ENCODE measurements at places on chromosomes 1 and 21.

GRCh38 chr1:232201024-232201423 lies 428.9 kb downstream of the SIPA1L2 start:
- no peak for DNase-seq

DNA sequence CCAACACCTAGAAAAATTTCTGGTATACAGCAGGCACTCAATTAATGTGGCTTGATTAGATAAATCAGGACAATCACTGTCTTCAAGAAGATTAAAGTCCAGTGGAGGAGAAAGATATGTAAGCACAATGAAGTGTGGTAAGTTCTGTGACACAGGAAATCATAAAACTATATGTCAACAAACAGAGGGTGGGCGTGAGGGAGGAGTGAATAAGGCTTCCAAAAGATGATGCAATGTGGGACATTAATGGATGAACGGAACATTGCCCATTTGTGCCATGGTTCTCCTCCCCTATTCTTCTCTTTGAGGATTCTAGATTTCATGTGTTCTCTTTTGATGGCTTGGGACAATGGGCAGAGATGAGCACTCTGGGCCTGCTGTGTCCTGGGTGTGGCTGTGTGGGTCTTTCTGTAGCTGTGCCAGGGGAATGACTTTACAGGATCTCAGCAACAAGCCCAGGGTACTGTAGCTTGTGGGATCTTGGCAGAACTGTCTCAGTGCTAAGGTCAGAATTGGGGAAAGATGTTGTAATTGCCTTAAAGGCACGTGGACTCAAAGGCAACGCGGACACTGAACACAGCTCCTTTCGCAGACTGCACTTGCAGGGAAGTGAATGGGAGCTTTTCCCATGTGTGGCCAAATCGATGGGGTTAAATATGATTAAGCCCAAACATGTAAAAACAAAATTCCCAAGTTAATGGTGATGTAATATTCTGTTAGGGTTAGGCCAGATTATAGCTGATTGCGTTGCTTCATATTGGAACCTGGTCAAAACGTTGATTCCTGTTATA lies 366.9 kb downstream of the TGFB2 start:
- DNase-seq, result no peak

- DNase-seq, result no peak
Observed at GRCh38 chr1:240194120-240194519, 102.4 kb downstream of the FMN2 start.

DNA sequence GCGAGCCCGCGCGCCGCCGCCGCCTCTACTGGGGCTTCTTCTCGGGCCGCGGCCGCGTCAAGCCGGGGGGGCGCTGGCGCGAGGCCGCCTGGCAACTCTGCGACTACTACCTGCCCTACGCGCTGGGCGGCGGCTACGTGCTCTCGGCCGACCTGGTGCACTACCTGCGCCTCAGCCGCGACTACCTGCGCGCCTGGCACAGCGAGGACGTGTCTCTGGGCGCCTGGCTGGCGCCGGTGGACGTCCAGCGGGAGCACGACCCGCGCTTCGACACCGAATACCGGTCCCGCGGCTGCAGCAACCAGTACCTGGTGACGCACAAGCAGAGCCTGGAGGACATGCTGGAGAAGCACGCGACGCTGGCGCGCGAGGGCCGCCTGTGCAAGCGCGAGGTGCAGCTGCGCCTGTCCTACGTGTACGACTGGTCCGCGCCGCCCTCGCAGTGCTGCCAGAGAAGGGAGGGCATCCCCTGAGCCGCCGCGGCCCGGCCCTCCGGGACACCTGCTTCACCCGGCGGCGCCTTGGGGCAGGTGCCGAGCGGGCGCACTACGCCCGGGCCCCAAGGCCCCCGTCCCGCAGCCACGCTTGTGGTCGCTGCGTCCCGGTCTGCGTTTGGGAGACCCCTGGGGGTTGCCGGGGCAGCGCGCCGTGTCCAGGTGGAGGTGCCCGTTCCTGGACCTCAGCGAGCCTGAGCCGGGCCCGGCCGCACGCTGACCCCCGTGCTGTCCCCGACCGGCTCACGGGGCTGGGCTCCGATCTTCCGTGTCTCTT lies 944 bp downstream of the B3GALT6 start:
- no peak for DNase-seq

DNA sequence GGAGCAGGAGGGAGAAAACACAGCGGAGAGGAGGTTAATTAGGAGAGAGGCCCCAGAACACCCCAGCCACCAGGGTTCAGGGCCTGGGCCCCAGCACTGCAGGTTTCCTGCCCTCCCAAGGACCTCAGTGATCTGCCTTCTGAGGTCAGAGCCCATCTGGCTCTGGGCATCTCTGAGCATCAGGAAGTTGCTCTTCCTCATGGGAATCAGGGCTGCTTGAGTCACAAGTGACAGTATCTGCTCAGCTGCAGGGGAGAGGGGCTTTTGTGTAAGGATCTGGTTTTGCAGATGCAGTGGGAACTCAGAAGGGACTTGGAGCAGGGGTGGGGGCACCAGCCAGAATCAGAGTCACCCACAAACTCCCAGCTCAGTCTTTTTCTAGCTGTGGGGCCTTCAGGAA lies 472.1 kb downstream of the PTPRU start:
- DNase-seq, result no peak

DNA sequence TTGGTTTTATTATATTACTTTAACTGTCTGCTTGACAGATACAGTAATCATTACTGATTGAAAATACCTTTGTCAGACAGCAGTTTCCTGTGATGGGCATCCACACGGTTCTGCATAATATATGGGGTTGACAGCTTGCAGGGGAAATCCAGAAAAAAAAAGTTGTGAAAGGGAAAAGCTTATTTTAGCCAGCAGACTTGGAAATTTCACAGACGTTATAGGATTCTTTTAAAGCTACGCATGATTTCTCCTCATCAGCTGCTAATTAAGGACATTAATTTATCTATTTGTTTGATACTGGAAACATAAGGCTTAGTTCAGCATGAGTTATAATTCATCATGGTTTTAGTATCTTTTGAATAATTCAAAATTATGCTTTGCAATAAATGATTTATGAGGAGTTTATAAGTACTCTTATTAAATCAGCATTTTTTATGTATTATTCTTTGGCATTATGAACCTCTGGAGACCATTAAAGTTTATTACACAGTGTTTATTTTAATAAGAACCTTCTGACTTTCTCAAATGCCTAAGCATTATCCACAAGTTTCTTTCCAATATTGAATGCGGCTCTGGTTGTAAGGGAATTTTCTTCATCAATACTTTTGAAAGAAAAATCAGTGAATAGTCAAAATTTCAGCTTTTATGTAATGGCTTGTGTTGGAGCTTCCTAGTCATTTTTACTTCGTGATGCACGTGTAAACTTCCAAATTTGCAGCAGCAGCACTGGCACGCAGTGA lies 235.3 kb upstream of the KCNK2 start:
- DNase-seq, result no peak

DNA sequence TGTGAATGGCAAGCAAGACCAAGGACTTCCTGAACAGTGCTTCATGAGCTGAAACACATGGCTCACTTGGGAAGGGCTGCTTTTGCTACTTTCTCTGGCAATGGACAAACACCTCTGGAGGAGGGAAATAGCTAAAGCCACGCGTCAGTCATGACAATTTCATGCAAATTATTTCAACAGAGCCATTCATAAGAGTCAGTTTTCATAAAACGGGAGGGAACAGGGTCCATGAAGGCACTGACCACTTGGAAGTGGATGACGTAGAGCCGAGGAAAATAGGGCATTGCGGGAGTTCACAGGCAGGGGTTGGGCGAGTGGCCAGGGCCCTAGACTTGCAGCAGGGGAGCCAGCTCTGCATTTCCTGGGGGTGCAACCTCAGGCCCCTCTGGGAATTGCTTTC lies 43.9 kb downstream of the SDC3 start:
- DNase-seq, result no peak

DNA sequence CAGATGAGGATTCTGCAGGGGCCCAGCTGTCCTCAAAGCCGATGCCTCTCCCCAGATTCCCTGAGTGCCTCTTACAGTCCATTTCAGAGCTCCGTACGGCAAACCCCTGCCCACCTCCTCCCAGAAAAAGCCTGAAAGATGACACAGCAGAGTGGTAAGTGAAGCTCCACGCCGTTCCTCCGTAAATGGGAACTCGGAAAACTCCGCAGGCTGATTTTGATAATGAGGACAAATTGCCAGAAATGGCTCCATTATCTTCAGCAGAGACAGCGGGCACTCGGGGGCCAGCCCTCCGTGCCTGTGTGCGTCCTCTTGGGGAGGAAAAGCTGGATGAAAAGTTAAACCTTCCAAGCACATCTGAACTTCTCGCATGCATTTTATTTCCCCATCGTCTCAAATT lies 81.1 kb downstream of the NPHP4 start:
- no peak for DNase-seq

DNA sequence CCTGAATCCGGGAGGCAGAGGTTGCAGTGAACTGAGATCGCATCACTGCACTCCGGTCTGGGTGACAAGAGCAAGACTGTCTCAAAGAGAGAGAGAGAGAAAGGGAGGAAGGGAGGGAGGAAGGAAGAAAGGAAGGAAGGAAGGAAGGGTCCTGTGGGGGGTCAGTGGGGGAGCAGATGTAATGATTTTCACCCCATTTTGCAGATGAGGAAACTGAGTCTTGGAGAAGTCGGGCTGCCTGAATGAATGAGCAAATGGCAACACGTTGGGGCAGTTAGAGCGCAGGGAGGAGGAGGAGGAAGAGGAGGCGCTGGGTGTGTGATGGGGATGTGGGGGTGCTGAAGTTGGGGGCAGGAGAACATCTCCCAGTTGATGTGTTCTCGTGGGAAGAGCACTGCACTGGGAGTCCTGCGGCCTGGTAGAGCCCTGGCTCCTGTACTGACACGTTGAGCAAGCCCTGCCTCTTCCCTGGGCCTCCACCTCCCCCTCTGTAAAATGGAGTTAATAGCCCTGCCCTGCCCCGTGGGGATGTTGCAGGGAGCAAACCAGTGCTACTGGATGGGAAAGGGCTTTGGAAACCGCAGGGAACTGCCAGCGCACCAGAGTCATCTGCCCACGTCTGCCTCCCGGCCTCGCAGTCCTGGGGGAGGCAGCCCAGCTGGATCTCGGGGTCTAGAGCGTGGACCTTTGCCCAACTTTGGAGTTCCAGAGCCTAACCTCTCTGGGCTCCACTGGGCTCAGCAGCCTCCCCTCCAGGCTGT lies 103.2 kb upstream of the CASZ1 start:
- DNase-seq, result no peak

- DNase-seq, result no peak
Observed at GRCh38 chr1:210074904-210075303, 136.9 kb downstream of the SYT14 start.

- peak; percentile 21 for DNase-seq
Observed at GRCh38 chr1:31977385-31978131, 36.1 kb upstream of the KHDRBS1 start.

- DNase-seq, result no peak
Observed at GRCh38 chr1:9164919-9165318, 36.0 kb upstream of the GPR157 start.

GRCh38 chr21:33495743-33496142 lies 4.2 kb upstream of the DNAJC28 start:
- DNase-seq, result no peak

DNA sequence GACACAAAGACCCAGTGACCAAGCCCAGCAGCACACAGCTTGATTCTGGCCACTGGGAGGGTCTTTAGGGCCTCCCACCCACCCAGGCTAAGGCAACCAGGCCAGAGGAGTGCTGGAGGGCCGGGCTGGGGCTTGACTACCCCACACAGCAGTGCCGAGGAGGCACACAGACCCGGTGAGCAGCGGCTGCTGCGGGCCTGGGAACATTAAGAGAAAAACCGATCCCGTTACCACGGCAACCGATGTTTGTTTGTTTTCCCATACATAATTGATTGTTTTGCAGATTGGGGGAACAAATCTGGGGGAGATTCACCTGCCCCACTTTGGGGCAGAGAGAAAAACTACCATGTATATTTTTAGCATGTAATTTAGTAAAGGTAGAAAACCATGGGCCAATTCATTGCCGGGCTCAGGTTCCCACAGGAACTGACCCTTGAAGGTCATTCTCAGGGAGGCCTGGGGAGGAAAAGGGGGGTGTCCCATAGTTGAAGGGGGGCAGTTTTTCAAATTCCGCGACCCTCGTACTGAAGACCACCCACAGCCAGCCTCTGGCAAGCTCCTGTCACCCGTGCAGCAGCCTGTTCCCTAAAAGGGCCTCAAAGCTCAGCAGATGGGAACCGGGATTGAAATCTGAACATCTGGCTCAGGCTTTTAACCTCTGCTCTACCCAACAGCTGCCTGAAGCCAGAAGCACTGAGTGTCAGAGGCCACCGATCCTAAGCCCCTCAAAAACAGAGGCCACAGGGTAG lies 35.3 kb downstream of the CHD5 start:
- DNase-seq, result no peak

- DNase-seq, result no peak
Observed at GRCh38 chr1:30271401-30272276, 451.7 kb downstream of the MATN1 start.

DNA sequence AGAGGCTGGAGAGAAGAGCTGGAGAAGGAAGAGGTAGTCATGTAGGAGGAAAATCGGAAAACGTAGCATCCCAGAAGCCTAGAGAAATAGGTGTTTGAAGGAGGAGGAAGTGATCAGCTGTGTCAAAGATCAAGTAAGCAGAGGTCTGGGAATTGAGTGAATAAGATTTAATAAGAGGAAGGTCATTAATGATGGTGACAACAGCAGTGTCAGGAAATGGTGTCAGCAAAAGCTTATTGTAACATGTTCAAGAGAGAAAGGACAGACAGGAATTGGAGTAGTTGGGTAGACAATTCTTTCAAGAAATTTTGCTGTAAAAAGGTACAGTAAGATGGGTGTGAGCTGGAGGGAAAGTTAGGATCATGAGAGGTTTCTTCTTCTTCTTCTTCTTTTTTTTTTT lies 41.6 kb upstream of the SLC6A9 start:
- DNase-seq, result no peak

DNA sequence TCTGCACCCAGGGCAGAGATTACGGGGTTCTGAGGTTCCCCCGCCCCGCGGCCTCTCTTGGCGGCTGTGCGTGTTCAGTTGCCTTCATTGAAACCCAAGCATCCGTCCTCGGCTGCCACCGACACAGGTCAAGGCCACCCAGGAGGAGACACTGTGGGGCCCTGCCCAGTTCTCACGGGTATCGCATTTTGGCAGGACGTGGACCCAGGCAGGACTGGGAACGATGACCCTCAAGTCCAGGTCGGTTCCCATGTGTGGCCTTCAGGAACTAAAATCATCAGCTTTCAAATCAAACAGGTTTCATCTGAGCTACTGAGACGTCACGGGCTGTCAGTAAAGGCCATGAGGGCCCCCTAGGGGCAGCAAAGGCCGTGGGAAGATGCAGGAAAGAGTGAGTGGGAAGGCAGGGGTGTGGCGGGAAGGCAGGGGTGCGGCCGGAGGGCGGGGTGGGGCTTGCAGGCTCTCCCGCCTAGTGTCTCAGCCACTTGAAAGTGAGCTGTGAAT lies 7.0 kb upstream of the C1orf174 start:
- DNase-seq, result peak; percentile 28

- DNase-seq, result no peak
Observed at GRCh38 chr1:90201467-90202358, 206.8 kb downstream of the ZNF326 start.

GRCh38 chr1:206511362-206512057 lies 4.2 kb downstream of the RASSF5 start:
- DNase-seq, result no peak

GRCh38 chr1:246219508-246220030 lies 287.5 kb downstream of the SMYD3 start:
- DNase-seq, result no peak

All from CD4-positive, alpha-beta T cell treated with Interleukin-6 for 4 hours (primary cell).